ENCODE measurements at places on chromosomes 4 and X.

DNA sequence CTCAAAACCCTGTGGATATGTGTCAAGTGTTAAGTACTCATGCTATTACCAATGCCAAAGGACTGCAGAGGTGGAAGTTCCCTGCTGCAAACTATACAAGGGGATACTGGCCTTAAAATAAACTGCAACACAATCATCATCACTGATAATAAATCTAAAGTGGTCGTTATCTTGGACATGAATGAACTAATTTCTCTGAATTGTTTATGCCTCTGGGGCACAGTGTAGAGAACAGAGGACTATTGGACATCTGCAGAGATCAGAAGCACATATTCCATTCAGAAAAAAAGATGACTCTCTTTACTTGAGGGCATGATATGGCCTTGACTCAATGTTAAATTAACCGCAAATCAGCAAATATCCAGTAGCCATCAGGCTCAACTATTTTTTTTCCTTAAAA, 542.6 kb upstream of the IGFBP7 start:
- DNase-seq = no peak

DNA sequence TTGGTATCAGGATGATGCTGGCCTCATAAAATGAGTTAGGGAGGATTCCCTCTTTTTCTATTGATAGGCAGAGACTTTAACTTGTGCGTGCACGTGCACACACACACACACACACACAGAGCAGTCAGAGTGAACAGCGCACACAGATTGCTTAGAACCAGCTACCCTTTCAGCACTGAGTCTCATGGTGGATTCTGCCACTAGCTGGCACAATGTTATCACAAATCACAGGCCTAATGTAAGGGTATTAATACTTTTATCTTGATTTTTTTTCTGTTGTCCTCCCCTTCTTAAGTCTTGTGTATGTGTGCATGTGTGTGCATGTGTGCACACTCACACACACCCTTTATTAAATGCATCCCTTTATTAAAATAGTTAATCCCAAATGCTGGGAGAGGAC, 53.2 kb downstream of the HADH start:
- DNase-seq = no peak

DNA sequence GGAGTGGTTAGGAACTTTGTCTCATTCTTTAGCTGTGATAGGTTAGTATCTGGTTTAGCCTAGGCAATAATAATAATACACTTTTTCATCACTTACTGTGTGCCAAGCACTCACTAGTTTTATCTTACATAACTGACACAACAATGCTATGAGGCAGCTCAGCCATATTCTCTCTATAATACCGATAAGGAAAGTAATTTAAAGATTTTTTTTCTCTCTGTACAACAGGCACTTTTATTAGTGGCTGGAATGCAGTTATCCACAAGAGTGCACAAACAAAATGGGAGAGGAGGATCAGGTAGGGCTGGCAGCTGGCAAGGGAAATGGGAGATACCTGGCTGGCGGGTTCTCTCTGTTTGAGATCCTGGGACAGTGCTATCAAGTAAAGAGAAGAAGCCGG, 7.6 kb downstream of the RELL1 start:
- no peak for DNase-seq

- DNase-seq = no peak
Observed at GRCh38 chr4:152901205-152901604, 34.9 kb upstream of the FHDC1 start.

GRCh38 chr4:152462047-152462446, 73.8 kb downstream of the FBXW7 start:
- DNase-seq = no peak

GRCh38 chr4:64417974-64418373, 8.7 kb upstream of the TECRL start:
- DNase-seq = no peak

- DNase-seq = no peak
Observed at GRCh38 chrX:18722500-18723071, 15.1 kb downstream of the PPEF1 start.

DNA sequence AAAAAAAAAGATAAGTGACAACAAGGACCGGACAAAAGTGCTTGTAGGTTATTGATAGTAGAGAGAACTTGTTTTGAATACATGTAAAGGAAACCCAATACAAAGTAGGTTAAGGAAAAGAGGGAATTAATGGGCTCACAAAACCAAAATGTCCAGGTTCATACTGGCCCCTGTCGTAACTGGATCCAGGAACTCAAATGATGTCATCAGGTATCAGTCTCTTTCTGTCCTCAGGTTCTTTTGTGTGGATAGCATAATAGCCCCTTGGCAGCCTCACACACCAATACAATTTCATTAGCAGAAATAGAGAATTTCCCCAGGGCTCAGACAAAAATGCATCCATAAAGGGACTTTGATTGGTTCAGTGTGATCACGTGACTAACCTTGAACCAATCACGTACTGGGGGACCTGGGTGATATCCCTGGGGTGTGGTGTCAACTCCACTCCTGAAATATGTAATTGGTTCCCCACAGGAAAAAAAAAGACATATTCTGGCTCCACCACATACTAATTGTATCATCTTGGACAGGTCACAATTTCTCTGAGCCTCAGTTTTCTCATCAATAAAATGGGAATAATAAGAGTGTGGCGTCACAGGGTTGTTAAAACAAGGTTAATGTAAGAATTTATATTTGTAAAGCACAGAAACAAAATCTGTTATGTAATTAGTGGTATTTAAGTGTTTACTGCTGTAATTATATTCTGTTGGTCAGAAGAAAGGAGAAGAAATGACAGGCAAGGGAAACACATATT, 174.8 kb downstream of the PDGFRA start:
- no peak for DNase-seq

GRCh38 chr4:97238956-97239666, 904.2 kb downstream of the STPG2 start:
- DNase-seq = no peak

DNA sequence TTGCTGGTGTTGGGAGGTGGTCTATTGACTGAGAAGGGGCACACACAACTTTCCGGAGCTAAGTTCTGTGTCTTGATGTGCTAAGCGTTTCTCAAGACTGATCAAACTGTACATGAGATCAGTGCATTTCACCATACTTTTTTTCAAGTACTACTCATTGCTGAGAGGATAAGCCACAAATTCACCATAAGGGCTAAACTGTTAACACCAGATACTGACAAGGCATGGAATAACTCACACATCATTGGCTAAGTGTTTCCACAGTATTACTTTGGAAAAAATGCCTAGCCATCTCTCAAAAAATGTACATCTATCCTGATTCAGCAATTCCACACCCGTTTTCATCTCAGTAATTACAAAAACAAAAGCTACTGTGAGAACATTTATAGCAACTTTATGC, 13.0 kb downstream of the RBMX start:
- no peak for DNase-seq

DNA sequence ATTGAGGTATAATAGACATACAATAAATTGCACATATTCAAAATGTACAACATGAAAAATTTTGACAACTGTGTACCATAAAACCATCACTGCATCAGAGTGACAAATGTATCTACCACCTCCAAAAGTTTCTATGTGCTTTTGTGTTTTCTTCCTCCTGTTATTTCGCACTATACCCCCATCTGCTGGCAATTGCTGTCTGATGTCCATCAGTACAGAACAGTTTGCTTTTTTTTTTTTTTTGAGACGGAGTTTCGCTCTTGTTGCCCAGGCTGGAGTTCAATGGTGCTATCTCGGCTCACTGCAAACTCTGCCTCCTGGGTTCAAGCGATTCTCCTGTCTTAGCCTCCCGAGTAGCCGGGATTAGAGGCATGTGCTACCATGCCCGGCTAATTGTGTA, 154.3 kb upstream of the GIMD1 start:
- DNase-seq = peak; percentile 12

DNA sequence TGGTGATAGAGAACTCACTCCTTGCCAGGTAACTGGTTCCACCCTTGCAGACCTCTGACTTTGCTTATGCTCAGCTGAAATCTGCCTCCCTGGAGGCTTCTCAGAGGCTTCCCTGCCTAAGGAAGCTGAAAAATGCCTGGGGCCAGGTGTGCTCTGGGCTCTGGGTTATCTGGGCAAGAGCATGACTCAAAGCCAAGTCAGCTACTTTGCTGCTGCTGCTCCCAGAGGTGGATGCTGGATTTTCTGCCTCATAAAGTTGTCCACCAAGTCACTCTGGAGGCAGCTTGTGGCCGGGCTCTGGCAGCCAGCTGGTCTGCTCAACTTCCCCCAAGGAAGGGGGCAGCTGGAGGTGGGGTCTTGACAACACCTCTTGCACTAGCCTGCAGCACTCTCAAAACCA, 132.7 kb downstream of the PJA1 start:
- peak; percentile 7 for DNase-seq

GRCh38 chrX:45063319-45064095, 137.2 kb downstream of the DIPK2B start:
- no peak for DNase-seq

DNA sequence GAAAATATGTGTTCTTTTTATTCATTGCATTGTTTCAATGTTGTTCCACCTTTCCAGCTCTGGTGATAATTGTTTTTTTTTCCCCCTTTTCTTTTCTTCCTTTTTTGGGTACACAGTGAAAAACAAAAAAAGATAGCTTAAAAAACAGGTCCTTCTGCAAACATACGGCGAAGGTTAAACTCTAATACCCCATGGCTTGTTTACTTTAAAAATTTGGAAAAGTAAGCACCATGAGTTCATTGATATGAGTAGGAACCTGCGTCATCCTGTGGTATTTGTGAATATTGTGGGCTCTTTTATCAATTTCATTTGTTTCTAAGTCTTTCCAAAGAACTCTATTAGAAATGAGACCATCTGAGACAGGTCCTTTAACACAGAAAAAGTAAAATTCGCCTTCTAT, 123.5 kb downstream of the CHRNA9 start:
- no peak for DNase-seq

GRCh38 chr4:142265946-142266345, 580.2 kb downstream of the INPP4B start:
- DNase-seq = no peak

GRCh38 chrX:51874123-51874522, 19.3 kb upstream of the MAGED1 start:
- DNase-seq = no peak

- DNase-seq = no peak
Observed at GRCh38 chrX:16210061-16210460, 42.8 kb downstream of the MAGEB17 start.

GRCh38 chr4:16516796-16517439, 290.6 kb upstream of the TAPT1 start:
- DNase-seq = no peak

- no peak for DNase-seq
Observed at GRCh38 chr4:150583287-150584110, 1.5 kb downstream of the MAB21L2 start.

DNA sequence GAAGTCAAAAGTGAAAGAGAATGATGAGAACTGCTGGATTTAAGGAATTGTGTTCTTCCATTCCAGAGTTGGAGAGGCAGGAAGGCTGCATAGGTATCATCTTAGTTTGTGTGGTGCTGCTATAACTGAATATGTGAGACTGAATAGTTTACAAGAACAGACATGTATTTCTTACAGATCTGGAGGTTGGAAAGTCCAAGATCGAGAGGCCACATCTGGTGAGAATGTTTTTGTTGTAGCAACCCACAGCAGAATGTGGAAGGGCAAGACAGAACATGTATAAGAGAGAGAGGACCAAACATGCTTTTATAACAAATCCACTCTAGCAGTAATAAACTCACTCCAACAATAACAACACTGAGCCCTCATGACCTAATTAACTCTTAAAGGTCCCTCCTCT, 408.6 kb downstream of the FAM47B start:
- DNase-seq = no peak

GRCh38 chr4:162707962-162708361, 458.7 kb downstream of the NAF1 start:
- no peak for DNase-seq

GRCh38 chr4:10154241-10154640, 37.6 kb upstream of the WDR1 start:
- no peak for DNase-seq

DNA sequence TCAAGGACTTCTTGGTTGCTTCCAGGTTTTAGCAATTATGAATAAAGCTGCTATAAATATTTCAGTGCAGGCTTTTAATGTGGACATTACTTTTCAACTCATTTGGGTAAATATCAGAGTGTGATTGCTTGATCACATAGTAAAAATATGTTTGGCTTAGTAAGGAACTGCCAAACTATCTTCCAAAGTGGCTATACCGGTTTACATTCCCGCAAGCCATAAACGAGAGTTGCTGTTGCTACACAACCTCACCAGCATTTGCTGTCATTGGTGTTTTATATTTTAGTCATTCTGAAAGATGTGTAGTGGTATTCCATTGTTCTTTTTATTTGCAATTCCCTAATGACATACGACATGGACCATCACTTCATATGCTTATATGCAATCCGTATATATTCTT, 30.9 kb upstream of the SPOCK3 start:
- DNase-seq = no peak

GRCh38 chr4:16606691-16607090, 291.8 kb downstream of the LDB2 start:
- DNase-seq = no peak

- DNase-seq = no peak
Observed at GRCh38 chrX:20432746-20433387, 166.2 kb upstream of the RPS6KA3 start.

DNA sequence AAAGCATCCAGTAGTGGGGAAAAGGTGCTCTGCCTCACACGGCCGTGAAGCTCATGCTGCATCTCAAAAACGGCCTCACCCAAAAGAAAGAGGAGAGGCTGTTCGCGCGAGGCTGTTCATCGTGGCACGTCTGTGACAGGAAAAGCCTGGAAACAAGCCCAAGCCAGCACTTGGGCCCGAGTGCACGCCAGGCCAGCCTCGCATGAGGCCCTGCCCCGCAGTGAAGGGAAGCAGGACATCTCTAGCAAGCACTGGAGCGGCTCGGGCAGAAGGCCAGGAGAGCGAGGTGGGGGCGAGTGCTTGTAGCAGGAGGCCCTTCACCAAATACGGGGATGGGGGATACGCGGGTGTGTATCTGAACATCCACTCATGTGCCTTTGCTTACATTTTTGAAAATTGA, 39.9 kb upstream of the MXD4 start:
- DNase-seq = no peak

- no peak for DNase-seq
Observed at GRCh38 chrX:19636980-19637379, 121.7 kb upstream of the MAP3K15 start.

GRCh38 chr4:8015512-8015911, 75.9 kb upstream of the AFAP1 start:
- peak; percentile 53 for DNase-seq

DNA sequence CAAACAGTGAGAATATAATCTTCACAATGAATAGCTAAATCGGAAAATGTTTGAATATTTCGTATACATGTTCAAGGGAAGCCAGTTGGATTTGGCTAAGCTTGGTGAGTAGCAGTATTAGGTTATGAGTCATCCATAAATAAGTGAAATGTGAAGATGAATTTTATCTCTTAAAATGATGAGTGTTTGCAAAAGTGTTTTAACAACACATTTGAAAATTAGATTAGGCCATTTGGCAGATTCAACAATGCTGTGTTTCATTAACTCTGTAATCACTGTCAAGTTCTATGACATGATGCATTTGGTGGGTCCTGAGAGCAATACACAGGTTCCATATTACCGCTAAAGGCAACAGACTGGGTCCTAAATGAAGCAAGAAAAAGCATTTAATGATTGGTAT, 301.9 kb upstream of the PRPS2 start:
- DNase-seq = no peak

- no peak for DNase-seq
Observed at GRCh38 chr4:80096175-80096850, 23.3 kb upstream of the ANTXR2 start.

All from HEK293T (cell line).